ENCODE measurements at places on chromosomes 11 and 22.

DNA sequence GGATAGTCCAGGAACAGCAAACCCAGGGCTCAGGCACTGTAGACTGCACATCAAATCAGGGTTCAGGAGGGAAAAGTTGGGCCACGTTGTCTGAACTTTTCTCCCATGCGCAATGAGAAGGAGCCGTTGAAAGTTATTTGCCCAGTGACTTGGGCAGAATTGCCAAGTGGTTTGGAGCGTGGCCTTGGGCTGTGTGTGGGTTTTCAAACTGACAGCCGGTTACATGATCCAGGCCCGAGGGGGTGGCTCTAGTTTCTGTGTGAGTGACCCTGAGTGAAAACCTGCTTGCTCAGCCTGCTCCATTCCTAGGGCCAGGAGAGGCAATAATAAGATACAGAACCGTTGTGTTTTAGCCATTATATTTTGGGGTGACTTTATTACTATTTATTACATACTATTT lies 20.3 kb downstream of the MB start:
- no peak for DNase-seq

GRCh38 chr22:18087350-18087855 lies 9.6 kb downstream of the PEX26 start:
- DNase-seq, result no peak

DNA sequence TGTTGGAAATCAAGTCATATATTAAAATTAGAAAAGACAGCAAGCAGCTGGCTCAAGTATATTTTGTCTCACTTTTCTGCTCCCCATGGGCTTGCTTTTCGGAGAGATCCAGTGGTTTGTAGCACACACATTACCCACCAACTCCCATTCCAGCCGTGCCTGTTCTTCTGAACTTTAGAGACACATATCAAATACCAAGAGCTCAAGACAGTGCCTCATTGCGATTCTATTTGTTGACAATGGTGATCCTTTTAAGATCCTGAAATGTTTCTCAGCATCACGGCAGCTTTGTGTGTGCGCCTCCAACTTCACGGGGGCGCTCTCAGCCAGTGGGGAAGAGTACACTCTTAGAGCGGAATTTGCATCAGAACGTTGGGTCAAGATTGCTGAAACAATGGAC lies 52.9 kb downstream of the BARX2 start:
- DNase-seq, result no peak

DNA sequence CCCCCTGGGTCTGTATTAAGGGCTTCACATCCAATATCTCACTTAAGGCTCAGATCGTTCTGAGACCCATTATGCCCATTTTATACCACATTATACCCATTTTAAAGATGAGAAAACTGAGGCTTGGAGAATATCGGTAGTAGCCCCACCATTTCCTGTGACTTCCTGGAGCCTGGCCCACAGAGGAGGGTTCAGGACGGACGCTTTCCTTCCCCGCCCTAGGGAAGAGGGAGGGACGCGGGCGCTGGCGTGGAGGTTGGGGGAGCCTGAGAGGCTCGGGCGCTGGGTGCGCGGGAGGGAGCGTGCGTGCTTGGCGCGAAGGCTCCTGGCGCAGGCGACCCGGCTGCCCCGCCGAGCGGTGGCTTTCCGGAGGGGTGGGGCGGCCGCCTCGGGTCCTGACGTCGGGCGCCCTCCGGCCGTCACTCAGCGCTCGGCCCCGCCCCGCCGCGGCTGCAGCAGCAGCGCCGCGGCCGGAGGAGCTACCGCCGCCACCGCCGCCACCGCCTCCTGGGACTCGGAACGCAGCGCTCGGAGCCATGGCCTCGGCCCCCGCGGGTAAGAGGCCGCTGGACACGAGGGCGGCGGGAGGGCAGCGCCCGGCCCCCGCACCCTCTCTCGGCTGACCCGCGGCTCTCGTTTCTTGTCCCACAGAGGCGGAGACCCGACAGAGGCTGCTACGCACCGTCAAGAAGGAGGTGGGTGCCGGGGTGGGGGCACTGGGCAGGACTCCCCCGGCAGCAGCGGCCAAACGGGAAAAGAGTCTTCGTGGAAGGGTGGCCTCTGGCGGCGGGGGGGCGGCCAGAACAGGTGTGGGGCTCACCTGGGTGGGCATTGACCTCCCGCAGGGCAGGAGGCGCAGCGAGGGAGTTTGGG lies at the start of gene SGSM1:
Gene SGSM1, plus strand, starts transcription at position 422 of the 873 bp plus-strand sequence. Its CDS starts 115 bp downstream, at position 537.
- DNase-seq, result no peak

DNA sequence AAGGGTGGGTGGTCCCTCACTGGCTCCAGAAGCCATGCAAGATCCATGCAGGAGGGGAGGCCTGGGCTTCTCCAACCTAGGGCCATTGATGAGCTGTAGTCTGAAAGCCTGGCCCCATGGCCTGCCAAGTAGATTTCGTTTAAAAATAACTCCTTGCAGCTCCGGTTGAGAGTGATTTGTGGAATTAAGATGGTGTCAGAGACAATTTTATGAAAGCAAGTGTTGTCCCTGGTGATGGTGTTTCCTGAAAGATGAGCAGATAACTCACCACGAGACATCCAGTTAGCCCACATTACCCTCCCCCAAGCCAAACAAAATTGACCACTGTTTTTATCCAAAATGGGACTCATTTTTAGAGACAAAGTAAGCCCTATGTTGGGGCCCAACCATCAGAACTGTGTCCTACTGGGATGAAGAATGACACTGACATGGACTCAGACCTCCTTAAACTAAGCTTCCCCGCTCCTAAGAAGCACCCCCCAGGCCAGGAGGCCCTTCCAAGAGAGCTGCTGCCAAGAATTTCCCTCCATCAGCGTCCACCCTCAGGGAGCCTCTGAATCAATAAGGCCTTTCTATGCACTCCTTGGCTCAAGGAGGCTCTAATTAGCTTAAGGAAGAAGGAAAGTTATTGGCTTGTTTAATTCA lies 174.2 kb upstream of the NCAM1 start:
- DNase-seq, result no peak

DNA sequence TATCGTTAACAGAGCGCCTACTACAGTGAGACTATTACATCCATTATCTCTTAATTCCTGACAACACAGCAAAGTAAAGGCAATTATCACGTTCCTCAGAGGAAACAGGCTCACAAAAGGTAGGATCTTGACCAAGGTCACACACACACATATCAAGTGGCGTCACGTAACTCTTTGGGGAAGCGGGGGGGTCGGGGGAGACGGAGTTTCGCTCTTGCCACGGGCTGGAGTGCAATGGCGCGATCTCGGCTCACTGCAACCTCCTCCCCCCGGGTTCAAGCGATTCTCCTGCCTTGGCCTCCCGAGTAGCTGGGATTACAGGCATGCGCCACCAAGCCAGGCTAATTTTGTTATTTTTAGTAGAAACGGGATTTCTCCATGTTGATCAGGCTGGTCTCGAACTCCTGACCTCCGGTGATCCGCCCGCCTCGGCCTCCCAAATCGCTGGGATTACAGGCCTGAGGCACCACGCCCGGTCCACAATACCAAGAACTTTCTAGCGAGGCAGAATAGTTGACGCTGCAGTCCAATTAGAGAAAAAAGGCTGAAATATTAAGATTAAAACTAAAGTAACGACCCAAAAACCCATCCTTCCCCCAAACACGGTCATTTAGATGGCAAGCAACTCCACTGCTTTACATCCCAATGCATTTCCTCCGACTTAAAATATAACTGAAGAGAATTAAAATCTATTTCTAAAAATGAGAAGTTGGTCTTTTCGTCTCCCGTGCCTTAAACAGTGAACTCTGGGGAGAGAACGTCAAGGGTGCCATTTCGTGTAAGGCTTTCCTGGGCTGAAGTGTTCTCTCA lies 1.2 kb downstream of the DDX17 start:
- DNase-seq, result no peak
